GDM1 (cell line): ENCODE measurements at places on chromosomes 5 and 9.

DNA sequence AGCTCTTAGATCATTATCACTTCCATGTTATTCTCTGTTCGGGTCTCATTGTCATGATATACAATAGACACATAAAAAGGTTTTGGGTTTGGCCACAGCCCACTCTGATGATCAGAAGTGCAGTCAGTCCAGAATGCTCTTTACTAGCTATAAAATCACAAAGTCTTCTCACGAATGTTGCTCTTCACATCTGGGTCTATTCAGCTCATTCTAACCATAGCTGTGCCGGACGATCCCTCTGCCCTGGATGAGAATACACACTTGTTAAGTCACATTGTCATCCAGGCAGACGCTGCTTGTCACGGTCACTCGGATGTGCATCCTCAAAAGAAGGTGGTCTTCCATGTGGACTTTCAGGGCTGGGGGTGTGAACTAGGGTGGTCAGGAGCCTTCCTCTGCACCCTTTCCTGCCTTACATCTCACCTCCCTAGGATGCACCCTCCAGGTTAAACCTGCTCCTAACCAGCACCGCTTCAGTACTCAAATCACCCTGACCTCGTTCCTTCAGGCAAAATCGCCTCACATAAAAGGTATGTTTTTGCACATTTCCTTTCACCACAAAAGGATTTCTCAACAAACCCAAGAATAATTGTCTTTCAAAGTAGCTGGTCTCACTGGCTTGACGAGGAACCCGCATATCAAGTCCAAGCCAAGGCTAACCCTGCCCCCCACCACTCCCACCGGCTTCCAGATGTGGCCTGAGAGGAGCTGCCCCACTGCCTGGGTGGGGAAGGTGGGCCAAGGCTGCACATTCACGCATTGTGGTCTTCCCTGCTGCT, 21.9 kb downstream of the ANKH start:
- no peak for DNase-seq

DNA sequence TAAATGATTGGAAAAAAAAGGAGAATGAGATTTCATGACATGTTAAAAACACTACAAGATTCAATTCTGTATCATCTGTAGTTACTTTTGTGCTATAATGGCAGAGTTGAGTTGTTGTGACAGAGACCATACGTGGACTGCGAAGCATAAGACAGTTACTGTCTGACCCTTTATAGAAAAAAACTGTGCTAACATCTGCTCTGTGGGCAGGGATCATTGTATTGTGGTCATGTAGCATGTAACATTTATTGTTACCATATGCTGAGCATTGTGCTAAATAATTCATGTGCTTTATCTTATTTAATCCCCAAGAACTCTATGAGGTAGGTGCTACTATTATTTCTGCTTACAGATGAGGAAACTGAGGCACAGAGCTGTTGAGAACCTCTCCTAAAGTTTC, 147.3 kb upstream of the HMHB1 start:
- no peak for DNase-seq

- no peak for DNase-seq
These were observed 1584.0 kb upstream of the ACO1 start for GRCh38 chr9:30800421-30800820.

DNA sequence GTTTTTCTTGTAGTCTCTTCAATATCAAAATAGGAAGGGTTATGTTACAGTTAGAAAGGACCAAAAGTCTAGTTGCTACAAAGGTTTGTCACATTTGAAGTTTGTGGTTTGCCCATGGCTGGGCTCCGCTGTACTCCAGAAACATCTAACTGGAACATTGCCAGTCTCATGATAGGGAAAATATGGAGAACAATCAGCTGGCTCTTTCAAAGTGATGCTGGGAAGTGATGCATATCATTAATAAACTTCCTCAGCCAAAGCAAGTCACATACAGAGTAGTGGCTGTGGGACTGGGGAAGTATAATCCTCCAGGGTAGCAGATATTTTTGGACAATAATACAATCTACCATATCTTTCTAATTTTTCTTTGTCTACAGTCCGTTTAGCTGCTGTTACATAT, 8.8 kb downstream of the BTF3 start:
- DNase-seq: no peak

GRCh38 chr5:109312695-109313094, 97.1 kb downstream of the PJA2 start:
- no peak for DNase-seq

- no peak for DNase-seq
These were observed 92.1 kb upstream of the FSD1L start for GRCh38 chr9:105355781-105356180.

DNA sequence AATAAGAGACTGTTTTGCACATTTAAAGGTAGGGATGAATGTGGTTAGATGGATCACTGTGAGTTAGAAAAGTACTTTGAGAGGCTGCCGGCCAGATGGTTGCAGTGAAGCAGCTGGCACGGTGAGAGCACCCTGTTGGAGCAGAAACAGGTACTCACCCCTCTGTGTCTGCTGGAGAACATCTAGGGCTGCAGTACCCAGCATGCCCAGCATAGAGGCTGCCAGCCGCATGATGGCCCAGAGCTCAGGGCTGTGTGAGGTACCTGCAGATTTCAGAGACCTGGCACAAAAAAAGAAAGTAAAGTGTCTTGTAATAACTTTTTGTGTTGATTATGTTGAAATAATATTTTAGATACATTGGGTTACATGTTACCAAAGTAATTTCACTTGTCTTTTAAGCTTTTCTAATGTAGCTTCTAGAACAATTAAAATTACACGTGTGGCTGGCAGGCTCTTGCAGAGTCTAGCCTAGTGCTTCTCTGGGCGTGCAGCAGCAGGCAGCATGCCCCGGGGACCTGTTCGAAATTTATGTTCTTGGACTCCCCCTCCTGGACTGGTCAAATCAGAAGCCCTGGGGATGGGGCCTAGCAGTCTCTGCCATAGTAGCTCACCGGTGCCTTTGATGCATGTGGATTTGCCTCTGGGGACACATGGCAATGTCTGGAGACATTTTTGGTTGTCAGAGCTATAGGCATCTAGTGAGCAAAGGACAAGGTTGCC, 11.1 kb downstream of the WDR5 start:
- DNase-seq: no peak

DNA sequence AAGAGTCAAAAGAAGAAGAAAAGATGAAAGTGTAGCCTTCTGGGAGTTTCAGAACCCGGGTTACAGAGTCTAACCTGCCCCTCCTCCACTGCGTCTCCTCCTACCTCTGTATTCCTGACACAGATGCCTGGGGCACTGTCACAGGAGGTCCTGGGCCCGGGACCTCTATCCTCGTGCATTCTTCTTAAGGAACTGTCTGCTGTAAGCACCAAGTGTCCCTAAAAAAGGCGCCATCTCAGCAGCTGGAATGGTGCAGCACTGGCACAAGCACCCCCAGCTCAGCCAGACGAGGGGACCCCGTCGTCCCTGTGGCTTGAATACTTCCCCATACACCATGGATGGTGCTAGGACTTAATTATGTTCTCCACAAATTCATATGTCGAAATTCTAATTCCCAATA, 35.8 kb upstream of the MVB12B start:
- no peak for DNase-seq

DNA sequence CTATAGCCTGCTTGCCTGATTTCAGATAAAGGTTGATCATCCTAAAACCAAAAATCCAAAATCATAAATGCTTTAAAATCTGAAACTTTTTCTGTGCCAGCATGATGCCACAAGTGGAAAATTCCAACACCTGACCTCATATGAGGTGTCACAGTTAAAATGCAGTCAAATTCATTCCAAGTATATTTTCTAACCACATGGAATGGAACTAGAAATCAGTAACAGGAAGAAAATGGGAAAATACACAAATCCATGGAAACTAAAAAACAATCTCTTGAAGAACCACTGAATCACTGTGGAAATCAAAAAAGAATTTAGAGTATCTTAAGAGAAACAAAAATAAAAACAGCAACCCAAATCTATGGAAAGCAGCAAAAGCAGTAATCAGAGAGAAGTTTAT, 297.5 kb upstream of the COX7C start:
- DNase-seq: no peak

DNA sequence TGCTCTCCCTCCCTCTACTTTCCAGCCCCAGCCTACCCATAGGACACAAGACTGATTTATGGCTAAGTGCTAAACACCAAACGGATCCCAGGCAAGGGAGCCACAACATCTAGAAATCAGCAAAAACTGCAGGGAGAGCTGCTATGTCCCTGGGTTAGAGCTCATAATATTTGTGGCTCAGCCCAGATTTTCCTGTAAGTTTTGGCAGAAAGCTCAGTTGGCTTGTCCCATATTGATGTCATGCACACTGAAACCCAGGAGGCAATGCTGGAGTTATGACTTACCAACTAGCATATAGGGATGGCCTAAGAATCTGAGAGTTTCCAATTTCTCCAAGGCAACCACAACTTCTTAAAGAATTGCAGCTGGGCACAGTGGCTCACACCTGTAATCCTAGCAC, 44.7 kb upstream of the MYOT start:
- DNase-seq: no peak

GRCh38 chr5:158922263-158922592, 177.5 kb downstream of the EBF1 start:
- DNase-seq: no peak

DNA sequence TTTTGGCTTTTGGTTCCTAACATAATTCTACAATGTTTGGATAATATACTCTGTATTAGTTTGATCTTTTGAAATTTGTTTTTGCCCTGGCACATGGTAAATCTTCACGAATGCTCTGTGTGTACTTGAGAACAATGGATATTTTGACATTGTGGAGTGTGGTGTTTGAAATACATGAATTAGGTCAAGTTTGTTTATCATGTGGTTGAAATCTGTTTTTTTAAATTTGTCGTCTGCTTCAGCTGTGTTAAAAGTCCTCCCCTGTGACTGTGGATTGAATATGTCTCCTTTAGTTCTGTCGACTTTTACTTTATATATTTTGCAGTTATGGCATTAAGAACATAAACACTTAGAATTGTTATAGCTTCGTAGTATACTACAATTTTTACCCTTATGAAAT, 60.3 kb downstream of the DUSP1 start:
- DNase-seq: no peak

DNA sequence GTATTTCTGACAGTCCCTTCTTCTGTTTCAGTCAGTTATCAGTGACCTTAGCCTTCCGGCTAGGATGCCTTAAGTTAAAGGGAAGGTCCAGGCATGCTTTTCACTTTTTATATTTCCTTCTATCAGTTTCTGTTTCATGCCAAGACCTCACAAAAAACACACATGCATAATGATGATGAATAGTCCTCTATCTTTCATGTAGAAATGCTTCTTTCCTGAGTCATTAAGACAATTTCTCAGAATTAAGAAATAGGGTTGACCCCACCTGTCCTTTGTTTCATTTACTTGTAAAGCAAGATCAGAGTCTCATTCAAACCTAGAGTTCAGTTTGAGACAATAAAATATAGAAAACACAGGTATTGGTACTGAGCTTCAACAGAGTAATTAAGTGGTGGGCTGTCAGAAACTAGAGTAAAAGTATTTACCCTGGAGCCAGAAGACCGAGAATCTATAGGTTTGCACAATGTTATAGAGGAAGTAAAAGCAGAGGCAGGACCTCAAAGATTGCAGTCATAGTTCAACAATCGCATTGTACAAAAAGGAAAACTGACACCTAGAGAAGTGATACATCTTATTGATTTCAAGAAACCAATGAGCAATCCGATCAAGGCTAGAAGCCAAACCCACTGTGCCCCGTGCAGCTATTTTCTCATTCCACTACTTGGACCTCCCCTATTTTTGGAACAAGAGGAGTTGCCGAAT, 118.7 kb upstream of the PUM3 start:
- DNase-seq: no peak

GRCh38 chr9:132288966-132289365, 65.8 kb downstream of the SETX start:
- DNase-seq: no peak

GRCh38 chr9:6911901-6912638, 154.3 kb downstream of the KDM4C start:
- no peak for DNase-seq

- no peak for DNase-seq
These were observed 83.3 kb downstream of the GTF3C4 start for GRCh38 chr9:132753593-132753880.
